ENCODE measurements at places on chromosomes 2 and 18.

DNA sequence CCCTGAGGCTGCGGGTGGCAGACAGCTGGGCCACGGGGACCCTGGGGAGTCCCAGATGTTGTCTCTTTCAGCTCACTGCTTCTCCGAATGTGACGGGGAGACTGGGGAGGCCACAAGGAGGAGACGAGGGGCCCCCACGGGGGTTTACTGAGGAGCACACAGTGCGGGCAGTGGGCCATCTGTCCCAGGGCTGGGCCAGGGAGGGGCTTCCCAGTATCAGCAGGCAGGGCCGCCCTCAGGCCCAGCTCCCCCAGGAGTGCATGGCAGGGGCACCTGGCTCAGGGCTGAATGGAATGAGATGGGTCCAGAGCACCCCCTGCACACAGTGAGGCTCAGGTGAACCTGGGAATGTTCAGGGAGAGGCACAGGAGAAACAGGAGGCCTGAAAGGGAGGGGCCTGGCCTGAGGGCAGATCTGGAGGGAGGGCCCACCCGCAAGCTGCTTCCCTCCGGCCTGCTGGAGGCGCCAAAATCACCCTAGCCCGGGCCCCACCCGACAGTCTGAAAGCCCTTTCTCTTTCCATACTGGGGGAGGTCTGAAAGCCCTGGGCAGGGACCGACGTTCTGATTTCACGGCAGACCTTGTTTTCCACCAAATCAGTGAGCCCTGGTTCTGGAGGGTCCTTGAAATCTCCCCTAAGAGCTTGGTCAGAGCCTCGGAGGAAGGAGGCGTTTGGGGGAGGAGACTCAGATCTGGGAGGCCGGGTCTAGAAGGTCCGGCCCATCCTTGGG, 35.5 kb upstream of the PTMA start:
- DNase-seq = no peak

DNA sequence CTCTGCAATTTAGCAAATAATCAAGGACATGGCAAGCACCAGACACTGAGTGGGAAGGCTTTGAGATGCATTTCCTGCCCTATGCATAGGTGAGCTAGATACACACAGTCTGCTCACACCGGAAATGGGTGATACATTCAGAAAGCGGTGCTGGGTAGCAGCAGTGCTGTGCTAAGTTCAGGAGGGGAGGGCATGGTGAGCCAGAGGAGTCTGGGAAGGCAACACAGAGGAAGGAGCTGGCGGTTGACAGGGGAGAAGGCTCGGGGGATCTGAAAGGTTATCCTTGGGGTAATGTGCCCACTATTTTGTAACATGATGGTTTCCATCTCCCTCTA, 57.4 kb upstream of the EPAS1 start:
- DNase-seq = no peak

GRCh38 chr18:67144329-67144728, 372.2 kb downstream of the DSEL start:
- no peak for DNase-seq

DNA sequence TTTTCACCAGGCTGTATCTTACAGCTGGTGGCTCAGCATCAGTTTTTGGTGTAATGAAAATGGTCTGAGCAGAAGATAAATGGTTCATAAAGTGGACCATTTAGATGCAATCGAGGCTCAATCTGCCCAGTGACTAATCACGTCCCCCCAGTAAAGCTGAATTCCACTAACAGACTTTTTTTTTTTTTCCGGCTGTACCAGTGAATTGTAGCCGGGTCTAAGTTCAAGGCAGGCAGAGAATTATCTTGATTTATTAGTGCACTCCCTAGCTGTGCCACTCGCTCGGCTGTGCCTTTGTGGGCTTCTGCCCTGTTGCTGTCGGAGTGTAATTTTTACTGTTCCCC, 215.1 kb upstream of the POU3F3 start:
- DNase-seq = no peak

GRCh38 chr18:22411446-22411845, 6.3 kb downstream of the CTAGE1 start:
- DNase-seq = no peak

DNA sequence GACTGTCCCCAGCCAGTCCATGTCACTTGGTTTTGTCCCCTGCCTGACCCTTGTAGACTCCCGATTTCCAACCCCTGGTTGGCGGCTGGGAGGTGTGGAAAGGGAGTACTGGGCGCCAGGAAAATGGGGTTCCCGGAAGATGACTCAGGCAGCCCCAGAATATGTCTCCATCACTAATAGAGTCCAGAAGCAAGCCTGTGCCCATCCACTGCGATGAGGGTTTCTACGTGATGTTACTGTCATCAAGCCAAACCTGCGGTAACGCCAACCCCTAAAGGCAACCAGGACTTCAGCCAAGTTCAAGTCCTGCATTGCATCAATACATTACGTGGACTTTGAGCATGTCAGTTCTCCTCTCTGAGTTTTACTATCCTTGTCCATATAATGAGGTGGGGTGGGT, 62.0 kb upstream of the TAF1B start:
- DNase-seq = no peak

GRCh38 chr18:37361335-37362157, 204.1 kb downstream of the CELF4 start:
- DNase-seq = no peak

GRCh38 chr2:225276207-225276606, 123.3 kb upstream of the NYAP2 start:
- DNase-seq = no peak

GRCh38 chr2:168254158-168254935, 7.0 kb upstream of the STK39 start:
- DNase-seq = no peak

GRCh38 chr2:12737297-12737696, 20.6 kb downstream of the TRIB2 start:
- DNase-seq = no peak

DNA sequence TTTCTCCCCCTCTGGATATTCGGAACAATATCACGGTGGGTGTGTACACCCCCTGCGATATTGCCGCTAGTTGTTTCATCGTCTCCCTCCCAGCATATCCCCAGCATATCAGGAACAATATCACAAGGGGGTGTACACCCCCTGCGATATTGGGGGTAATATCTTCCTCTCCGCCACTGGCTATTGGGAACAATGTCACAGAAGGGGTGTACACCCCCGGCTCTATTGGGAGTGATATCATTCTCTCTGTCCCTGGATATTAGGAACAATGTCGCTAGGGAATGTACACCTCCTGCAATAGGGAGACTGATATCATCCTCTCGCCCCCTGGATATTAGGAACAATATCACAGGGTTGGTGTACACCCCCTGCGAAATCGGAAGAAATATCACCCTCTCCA, 1932.0 kb downstream of the SUCLG1 start:
- no peak for DNase-seq

DNA sequence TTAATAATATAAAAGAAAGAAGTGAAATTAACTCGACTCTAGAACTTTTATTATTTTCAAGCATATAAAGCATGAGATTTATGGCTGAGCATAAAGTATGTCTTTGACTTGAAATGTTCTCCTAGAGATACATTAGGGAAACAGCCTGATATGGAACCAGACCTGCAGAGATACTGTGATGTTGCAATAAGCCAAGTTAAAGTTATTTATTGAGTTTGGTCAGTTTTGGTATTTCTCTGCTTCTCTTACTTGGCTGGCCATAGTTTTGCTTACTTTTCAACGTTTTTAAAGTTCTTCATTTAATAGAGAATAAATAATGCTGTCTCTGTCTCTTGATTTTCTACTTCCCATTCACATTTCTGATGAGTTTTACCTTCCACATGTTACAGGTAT, 76.0 kb downstream of the GFPT1 start:
- no peak for DNase-seq

GRCh38 chr2:240662681-240663080, 20.0 kb downstream of the AQP12B start:
- DNase-seq = no peak

DNA sequence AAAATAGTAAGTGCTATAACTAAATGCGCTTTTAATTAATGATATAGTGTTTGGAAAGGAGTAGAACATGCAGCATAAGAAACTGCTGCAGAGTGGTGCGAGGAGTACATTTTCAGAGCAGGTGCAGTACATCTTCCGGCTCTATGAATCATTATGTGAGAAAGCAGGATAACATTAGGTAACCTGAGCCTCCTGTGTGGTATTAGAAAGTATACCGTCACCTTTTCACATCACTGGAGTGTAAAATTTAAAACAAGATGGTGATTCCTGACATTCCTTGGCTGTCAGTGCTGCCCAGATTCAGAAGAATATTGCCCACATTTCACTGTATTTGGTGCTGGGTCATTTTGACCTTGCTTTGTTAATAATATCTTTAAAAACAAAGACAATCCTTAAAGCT, 7.8 kb upstream of the DYNC2LI1 start:
- no peak for DNase-seq

DNA sequence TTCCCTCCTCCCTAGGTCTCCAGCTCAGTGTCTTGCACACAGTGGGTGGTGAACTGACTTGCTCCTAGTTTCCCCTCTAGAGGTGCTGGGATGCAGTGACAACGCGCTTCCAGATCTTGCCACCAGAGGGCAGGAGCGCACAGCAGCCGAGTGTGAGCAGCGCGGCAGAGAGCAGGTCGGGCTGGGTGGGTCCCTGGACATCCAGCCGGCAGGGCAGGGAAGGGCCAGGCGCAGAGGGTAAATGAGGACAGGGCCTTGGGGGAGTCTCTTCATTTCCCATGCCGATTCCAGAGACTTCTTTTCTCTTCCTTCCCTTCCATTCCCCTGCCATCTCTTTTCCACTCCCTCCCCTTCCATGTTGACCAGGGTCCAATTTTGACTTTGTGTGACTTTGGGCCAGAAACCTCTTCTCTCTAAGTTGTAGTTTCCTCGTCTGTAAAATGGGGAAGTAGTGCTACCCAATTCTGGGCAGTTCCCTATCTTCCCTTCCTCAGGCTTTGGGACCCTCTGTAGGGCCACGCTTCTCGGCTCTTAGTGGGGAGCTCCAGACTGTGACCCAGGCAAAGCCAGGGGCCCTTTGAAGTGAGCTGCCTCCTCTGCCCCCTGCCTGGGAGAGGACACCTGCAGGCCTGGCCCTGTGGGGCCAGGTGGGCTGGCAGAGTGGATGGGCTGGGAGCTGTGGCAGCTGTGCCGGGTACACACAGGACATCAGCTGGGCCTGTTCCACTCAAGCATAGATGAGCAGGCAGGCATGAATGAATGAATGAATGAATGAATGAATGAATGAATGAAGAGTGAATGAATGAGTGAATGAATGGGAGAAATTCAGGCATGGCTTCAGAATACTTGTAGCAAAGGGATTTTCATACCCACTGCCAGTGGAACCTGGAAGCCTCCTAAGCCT, 43.3 kb upstream of the TAF1B start:
- DNase-seq = no peak

- DNase-seq = no peak
These were observed 23.6 kb downstream of the SETBP1 start for GRCh38 chr18:44704135-44704789.

GRCh38 chr2:106547164-106547903, 60.2 kb downstream of the CD8B2 start:
- no peak for DNase-seq

- DNase-seq = no peak
These were observed 158.0 kb upstream of the RAB6C start for GRCh38 chr2:129821445-129821844.

GRCh38 chr2:137220438-137220993, 455.2 kb downstream of the THSD7B start:
- no peak for DNase-seq

- DNase-seq = no peak
These were observed 29.4 kb downstream of the AOX1 start for GRCh38 chr2:200615247-200615646.

GRCh38 chr2:188628989-188629752, 337.5 kb downstream of the GULP1 start:
- DNase-seq = no peak

GRCh38 chr2:208648368-208648767, 241.8 kb downstream of the PTH2R start:
- DNase-seq = no peak

- no peak for DNase-seq
These were observed 83.0 kb downstream of the ACSL3 start for GRCh38 chr2:222943820-222944219.

GRCh38 chr2:202486351-202486750, 110.2 kb downstream of the BMPR2 start:
- DNase-seq = no peak

DNA sequence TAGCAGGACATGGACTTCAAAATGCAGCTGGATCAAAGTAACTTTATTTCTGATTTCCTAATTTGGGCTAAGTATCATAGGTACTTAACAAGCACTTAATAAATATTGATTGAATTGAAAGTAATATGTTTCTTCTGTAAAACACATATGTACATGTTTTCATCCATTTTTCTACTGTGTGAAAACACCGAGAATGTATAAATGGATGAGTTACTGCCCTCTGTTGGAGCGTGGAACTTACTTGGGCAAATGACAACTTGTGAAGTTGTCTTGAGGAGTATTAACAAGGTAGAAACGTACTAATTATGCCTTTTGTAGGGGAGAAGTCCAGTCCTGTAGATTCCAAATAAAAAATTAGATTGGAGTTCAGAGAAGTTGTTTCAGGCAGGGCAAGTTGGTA, 87.2 kb downstream of the PHLPP1 start:
- no peak for DNase-seq
